Amniotic epithelial cell (primary cell): ENCODE measurements at places on chromosomes 11 and 22.

- peak; percentile 49 for DNase-seq
Observed at GRCh38 chr11:118615282-118615975, 8.0 kb downstream of the PHLDB1 start.

DNA sequence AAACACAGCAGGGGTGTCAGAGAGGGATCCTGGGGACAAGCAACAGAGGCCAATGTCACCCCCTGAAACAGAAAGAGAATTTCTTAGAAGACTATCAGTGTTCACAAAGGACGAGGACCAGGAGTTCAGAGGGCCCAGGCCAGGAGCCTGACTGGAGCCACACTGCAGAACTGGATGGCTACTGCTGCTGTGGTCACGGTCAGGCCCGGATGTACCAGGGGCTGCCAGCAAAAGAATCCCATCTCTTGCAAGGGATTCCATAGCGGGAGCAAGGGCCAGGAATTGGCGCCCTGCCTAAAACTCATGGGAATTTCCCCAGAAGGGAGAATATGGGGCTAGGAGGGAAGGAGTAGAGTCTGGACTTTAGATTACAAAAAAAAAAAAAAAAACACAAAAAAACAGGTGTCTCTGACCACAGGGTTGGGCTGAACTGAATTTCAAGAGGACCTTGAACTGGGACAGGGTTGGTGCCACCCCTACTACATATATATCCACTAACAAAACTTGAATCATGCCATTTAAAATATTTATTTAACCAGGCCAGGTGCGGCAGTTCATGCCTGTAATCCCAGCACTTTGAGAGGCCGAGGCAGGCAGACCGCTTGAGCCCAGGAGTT lies 15.7 kb upstream of the KCTD14 start:
- DNase-seq = no peak

DNA sequence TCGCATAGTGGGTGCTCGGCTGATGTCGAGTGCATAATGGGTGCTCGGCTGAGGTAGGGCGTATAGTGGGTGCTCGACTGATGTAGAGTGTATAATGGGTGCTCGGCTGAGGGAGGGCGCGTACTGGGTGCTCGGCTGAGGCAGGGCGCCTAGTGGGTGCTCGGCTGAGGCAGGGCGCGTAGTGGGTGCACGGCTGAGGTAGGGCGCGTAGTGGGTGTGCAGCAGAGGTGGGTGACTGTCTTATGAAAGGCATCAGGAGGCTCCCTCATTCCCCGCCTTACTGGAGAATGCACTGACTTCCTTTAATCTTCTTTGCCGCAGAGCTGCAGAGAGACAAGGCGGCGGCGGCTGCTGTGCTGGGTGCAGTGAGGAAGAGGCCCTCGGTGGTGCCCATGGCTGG lies 33.8 kb downstream of the ARHGAP8 start:
- DNase-seq = no peak

- peak; percentile 77 for DNase-seq
Observed at GRCh38 chr11:65314501-65315203, at the start of gene CDC42EP2. Gene CDC42EP2, plus strand, starts transcription at chr11:65314866. Its CDS starts 6,033 bp downstream, at chr11:65320899.

DNA sequence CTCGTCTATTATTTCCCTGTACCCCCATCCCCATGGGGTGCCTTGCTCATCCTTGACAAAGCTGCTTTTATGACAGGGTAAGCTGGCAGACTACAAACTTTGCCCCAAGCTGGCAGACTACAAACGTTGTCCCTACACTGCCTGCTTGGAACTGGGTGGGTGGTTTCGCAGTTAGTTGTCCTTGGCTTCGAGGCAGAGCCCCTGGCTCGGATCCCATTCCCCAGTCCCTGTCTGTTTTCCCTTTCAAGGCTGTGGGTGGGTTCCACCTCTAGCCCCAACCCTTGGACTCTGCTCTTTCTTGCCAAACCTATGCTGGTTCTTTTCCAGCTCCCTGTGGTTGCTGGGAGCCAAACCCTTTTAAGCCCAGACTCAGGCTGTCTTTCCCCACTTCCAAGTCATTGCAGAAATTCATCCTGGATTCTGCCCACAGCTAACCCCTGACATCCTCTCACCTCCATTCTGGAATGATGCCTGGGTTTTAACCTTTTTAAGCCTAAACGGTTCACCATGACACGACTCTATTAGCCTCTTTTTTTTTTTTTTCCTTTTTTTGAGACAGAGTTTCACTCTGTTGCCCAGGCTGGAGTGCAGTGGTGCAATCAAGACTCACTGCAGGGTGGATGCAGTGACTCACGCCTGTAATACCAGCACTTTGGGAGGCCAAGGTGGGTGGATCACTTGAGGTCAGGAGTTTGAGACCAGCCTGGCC lies 9.2 kb upstream of the RBM14 start:
- peak; percentile 88 for DNase-seq

DNA sequence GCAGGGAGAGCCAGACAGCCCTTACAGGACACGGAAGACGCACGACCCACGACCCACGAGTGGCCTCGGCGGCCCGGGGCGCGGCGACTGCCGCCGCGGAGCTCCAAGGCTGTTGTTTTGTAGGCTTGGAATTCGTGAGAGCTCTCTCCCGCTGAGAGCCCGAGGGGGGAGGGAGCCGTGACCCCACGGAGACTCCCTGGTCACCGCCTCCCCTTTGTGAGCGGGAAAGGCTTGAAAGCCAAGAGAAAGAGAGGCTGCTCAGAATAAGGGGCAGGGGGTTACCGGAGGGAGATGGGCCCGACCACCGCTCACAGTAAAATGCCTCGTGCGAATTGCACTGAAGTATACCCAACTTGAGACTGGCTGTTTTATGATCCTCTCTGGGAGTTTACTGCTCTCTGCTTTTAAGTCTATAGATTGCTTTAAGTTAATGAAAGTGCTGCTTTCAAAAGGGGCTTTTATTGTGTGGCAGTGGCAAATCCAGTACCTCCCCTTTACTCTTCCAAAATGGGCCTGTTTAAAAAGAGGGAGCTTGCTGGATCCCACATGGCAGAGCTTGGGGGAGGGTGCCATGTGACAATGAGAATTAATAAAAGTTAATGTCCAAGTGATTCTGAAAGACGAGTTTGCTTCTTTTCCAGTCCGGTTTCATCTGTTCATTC lies 2.9 kb downstream of the PKNOX2 start:
- no peak for DNase-seq

- no peak for DNase-seq
Observed at GRCh38 chr11:119309411-119309810, 7.5 kb downstream of the MCAM start.

DNA sequence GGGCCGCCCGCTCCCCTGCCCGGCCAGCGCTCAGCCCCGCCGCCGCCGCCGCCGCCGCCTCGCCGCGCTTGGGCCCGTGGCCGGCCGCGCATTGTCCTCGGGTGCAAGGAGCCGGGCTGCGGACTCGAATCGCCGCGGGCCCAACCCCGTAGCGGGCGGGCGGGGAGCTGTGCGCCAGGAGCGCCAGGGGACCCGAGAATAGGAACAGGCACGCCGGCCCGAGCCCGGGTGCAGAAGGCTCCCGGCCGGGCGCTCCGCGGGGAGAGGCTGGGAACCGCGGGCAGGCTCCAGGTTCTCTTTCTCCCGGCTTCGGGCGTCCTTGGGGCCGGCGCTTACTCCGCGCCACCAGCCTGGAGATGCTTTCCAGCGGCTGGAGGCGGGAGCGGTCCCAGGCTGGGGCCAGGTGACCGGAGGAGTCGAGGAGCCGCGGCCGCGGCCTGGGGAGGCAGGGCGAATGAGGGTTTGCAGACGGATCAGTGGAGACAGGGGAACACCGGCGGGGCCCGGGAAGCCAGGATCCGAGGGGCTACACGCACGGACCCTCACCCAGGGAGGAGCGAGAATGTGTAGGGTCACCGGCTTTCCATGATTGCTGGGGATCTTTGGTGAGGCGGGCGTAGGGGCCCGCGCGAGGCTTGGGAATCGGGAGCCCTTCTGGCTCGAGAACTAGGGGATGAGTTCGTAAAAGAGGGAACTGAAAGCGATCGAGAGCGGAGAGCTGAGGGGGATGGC lies 726 bp downstream of the PKNOX2 start:
- no peak for DNase-seq

DNA sequence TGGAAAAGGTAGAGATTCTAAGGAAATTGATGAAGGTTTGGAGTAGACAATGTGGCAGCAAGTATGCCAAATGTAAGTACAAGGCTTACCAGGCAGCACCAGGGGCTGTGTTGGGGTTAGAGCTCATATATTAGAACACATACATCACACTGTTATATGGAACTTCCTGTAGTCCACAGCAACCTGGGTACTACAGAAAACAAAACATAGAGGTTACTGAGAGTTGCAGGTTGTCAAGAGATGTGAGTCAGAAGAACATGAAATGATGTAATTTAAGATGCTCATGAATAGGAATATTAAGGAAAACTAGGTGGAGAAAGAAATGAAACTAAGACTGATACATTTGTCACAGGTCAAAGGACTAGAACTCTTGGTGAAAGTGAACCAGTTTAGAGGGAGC lies 22.0 kb downstream of the FAT3 start:
- DNase-seq = no peak

GRCh38 chr11:11898648-11899047 lies 56.9 kb downstream of the USP47 start:
- DNase-seq = no peak

GRCh38 chr11:7530013-7530640 lies 16.3 kb downstream of the PPFIBP2 start:
- peak; percentile 2 for DNase-seq

GRCh38 chr11:2277008-2277346 lies 6.6 kb upstream of the ASCL2 start:
- DNase-seq = no peak

DNA sequence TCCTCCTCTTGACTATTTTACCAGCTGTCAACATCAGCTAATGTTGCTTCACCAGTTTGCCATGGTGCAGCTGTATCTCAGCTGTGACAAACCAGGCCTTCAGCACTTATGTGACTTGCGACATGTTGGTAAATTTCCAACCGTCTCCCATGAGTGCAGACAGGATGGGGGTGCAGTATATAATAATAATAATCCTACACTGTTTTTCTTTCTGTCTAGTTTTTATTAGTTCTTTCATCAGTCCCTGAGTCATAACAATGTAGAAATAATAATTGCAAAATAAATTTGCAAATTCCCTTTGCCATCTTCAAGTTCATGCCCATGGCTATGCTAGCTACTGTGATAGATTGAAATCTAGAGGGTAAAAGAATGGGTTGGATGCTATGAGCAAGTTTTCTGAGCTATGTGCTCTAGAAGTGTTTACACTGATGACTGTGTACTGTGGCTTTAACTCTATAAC lies 4.9 kb downstream of the MMP13 start:
- peak; percentile 60 for DNase-seq

DNA sequence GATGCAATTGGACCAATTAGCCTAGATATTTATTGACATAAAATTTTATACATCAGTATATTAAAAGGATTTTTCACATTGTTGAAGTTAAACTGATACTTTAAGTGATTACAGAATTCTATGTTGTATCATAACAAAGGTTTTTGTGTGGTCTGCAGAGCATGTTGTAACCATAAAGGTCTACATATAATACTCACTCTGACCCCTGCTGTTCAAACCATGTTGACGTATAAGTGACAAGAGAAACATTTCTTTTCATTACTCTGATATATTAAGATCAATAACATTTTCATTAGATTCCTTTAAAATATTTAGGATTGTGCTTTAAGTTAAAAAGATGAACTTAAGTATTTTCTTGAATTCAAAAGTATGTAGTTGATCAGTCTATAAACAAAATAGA lies 63.9 kb downstream of the GAS2 start:
- peak; percentile 5 for DNase-seq

- DNase-seq = peak; percentile 17
Observed at GRCh38 chr11:63445720-63446119, 45.2 kb downstream of the PLAAT5 start.

DNA sequence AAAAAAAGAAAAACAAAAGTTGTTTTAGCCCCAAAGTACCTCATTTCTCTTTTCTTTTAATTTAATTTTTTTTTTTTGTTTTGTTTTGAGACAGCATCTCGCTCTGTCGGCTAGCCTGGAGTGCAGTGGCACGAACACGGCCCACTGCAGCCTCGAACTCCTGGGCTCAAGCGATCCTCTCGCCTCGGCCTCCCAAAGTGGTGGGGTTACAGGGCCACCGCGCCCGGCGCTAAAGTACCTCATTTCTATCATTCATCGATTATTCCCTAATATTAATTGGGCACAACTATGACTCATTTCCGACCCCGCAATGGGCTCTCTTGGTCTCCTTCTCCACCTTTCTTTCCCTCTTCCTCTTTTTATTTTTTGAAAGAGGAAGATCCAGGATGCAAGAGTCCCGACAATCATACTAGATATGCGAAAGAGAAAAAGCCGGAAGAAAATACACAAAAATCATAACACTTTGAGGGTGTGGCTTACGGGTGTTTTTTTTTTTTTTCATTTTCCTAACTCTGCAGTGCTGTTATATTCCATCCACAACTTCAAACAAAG lies 475 bp upstream of the AIP start:
- no peak for DNase-seq

DNA sequence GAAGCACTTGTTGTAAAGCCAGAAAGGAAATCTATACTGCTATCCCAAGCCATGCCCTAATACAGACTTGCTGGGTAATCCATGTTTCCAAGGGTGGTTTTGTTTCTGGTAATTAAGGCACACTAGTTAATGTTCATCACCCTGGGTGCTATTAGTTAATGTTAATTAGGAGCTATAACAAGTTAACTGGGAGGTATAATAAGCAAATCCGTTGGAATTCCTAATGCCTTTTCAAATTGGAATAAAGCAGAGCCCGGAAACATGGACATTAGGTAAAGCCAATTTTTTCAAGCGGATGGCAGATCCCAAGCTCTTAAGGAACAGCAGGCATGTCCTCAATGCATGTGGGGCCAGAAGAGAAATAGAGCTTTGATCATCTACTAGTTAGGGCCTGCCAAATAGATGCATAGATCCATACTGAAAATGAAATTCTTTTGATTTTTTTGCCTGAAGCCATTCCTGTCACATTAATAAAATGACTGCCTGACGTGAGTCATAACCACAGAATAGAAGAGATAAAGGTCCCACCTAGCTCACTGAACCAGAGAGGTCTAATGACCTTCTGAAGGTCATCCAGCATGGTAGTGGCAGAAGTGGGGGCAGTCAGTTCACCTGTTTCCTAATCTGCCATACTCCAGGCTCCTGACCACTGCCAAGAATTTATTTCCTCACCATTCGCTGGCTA lies 28.5 kb upstream of the CCDC34 start:
- peak; percentile 28 for DNase-seq

DNA sequence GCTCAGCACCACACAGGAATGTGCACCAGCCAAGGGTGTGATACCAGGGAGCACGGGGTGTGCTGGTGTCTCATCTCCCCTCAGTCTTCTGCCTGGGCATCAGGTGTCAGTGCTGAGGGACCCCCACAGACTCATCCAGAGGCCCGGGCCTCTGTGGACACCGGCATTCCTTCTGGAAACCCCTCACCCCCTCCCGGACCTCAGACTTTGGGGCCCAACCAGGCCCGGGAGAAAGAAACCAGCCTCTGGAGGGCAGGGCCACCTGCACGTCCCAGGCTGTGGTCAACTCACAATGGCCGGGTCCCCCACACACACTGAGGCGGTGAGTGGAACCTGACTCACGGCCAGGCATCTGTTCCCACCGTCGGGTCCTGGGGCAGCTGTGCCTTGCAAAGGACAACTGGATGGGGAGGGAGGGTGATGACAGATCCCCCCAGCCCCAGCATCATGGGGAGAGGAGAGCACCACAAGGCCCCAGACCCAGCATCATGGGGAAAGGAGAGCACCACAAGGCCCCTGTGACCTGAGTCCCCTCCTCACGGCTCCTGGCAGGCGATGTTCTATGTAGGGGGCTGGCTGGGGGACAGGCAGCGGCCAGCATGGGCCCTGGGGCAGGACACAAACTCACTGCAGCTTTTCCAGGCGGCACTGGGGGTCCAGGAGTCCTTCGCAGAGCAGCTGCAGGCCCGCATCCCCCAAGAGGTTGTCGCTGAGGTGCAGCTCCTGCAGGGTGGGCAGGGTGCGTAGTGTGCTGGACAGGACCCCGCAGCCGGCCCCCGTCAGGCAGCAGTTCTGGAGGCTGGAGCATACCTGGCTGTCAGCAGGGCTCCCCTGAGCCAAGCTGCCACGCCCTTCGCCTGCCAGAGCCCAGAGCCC lies 7.6 kb downstream of the RNH1 start:
- DNase-seq = no peak
